Cortex of kidney (tissue), 1 donor: ENCODE measurements at places on chromosomes 3 and 15.

DNA sequence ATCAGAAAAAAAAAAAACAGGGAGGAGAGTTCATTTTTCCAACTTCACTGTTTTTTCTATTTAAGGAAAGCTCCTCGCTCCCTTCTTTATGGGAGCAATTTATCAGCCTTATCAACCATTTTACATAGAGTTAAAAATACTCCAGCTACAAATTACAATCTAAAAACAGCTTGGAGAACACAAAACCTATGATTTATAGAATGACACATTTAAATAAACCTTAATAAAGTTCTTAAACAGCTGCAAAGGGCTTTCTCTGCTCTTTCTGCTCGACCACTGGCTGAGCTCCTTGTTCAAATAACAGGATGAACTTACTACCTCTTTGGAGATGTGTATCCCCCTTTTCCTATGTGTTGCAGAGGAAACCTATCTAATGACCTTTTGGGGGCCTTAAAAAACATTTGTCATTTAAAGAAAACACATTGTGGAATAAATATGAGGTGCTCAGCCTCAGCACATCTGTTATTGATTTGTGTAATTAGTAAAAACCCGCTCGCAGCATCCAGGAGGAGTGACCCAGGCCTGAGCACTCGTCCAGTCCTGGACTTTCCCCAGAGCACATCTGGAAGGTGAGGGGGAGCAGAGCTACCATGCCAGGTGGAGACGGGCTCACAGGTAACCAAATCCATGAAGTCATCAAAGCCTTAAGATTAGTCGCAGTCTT, 231.2 kb downstream of the ATP8B4 start:
- DNase-seq: no peak

GRCh38 chr3:31166249-31166885, 271.9 kb upstream of the GADL1 start:
- DNase-seq: no peak

- no peak for DNase-seq
Measured at GRCh38 chr3:185549122-185549521, 3.3 kb downstream of the LIPH start.

DNA sequence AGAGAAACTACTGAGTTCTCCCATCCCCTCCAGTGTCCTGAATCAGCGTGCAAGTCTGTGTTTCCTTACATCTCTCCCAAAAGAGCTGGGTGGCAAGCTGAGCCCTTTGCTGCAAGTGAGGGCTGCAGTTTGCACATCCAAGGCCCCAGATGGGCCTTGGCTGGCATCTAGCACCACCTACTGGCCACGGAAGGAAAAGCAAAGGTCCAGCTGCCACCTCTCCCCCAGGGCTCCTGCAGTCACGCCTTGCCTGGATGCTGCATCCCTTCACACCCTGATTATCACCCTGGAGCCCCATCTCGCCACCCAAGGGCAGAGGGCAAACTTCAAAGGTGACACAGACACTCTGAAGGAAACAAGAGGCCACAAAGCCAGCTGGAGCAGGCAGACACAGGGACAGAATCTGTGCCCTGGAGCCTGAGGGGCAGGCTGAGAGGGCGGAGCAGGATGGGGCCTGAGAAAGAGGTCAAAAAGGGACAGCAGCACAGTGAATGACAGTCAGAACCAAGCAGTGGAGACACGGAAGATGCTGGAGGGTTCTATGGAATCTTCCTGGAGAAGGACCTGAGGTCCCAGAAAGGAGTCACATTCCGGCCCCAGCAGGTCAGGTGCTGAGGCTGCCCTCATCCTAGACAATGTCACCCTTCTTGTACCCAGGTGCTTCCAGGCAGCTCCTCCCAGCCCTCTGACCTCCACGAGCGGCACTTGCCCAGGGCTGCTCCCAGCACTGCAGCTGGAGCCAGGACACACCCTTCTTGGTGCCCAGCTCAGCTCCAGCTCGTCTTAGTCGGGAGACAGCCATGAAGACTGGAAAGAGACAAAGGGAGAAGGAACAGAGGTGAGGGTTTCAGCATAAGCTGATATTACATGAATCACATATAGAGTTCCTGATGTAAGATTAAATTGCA, 18.3 kb upstream of the NTRK3 start:
- DNase-seq: no peak

GRCh38 chr3:66442254-66443117, 58.3 kb downstream of the LRIG1 start:
- DNase-seq: no peak

GRCh38 chr3:158260392-158260791, 150.5 kb downstream of the RSRC1 start:
- DNase-seq: no peak

DNA sequence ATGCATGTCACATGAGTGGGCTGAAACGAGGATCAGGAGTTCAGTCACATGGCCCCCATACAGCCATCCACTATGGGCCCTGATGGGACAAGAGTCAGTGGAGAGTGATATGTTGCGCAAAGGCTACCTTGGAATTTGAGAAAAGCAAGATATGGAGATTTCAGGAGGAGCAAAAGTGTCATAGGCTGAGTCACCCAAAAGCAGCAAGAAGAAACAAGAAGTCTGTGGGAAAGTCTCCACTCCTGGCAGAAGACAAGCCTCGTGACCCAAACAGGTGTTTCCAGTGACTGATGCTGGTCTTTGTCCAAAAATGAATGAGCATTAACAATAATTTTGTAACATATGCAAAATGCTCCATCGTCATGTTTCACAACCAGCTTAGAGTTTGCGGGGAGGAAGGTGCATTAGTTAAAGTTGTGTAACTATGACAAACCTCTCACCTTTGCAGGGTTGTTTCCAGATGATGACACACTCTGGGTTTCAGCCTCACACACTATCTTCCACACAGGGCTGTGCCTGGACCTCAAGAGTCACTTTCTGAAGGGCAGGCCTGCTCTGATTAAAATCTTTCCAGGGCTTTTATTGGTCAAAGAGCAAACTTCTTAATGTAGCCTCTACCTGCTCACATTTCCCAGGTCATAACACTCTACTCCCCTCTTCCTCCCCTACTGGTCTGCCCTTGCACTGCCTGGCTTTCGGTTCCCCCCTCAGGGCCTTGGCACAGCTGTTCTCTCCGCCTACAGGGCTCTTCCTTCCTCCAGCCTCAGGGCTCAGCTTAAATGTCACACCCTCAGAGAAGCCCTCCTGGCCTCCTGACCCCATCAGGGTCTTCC, 3.9 kb upstream of the DNASE1L3 start:
- no peak for DNase-seq

DNA sequence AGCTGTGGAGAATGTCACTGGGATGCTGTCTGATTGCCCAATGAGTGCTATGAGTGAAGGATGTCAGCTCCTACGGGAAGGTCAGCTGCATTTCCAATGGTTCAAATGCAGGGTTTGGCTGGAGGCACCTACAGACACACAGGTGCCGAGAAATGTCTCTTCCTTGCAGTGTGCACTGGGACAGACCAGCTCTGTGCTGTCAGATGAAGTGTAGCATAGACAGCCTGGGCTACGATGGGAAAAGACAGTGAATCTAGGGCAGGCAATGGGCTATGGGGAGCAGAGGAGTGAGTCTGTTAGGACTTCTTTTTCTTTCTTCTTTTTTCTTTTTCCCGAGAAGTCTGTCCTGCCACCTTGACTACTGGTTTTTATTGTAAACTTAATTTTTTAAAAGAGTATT, 223.1 kb upstream of the EOMES start:
- no peak for DNase-seq

- DNase-seq: no peak
Measured at GRCh38 chr15:90451053-90451850, 63.2 kb downstream of the IQGAP1 start.

DNA sequence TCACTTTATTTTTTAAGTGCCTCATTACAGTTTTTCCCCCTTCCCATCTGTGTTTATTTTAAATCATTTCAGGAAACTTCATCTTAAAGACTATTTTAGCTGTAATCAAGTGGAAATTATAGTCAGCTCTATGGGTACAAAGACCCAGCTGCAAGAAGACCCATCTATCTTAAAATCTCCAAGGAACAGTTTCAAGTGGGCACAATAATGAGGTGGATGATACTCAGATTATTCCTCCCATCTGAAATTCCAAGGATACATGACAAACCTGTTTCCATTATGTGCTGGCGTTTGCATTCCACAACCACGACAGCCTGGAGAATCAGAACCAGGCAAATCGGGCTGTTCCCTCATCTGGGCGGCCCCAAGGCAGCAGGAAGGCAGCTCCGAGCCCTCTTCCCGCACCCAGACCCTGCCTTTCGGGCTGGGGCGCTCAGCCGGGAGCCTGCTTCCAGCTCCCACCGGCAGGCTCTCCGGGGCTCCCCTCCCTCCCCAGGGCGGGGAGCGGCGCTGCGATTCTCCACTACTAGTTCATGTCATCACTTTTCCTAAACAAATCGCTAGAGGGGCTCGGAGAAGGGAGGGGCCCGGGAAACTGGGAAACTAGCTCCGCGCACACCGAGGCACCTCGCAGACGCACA, at the start of gene MGLL:
Gene MGLL, minus strand, starts transcription at position 475 of the 641 bp plus-strand sequence. Its CDS starts 197 bp downstream, at position 278.
- DNase-seq: no peak

- no peak for DNase-seq
Measured at GRCh38 chr15:73051391-73051806, 864 bp upstream of the NEO1 start.

DNA sequence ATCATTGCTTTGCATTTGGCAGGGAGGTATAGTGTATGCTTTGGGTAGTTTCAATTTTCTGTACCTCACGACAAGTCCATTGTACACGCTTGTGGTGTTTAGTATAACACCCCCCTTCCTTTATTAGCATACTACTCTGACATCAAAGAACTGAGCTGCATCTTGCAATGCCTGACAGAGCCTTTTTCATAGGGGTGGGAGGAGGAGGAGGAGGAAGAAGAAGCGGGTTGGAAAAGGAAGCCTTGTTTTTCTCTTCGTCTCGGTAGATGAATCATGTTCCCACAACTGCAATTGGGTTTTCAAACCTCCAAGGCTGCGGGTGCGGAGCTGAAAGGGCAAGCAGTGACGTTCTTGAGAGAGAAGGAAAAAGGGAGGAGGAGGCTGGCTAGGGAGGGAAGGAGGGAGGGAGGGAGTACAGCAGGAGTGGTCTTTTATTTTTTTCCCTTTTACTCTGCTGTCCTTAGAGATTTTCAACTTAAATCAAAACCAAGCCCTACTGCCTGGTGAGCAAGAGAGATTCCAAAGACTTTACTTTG, 175.7 kb downstream of the KLHL25 start:
- DNase-seq: no peak

GRCh38 chr3:157785102-157785826, 282.0 kb upstream of the VEPH1 start:
- no peak for DNase-seq

DNA sequence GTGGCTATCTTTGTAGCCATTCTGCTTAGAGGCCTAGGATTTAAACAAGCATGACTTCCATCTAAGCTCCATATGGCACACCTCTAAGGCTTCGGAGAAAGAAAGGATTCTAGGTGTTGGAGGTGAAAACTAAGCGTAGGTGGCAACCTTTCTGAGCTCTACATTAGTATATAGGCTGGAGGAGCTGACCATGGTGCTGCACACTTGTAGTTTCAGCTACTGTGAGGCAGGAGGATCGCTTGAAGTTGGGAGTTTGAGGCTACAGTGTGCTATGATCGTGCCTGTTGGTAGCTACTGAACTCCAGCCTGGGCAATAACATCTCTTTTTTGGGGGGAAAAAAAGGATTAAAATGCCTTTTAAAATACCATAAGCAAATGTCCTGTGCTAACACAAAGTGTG, 7.4 kb downstream of the EAF1 start:
- DNase-seq: no peak

GRCh38 chr3:158642005-158642404, 2.3 kb upstream of the GFM1 start:
- no peak for DNase-seq

DNA sequence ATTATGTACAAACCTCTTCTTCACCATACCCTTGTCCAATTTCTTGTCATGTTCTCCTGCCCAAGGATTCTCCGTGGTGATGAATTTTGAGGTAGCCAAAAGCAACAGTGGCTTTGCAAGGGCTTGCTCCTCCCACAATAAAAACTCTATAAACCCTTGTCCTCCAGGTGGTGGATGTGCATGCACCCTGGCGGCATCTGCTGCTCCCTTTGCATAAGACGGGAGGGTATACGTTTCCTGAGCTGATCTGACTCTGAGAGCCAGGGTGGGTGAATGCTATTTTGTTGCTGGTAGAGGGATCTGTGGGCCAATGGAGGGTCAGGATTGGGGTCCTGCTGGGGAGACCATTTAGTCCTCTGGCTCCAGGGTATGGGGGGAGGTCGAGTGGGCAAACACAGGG, 5.4 kb downstream of the DNAH1 start:
- DNase-seq: no peak

DNA sequence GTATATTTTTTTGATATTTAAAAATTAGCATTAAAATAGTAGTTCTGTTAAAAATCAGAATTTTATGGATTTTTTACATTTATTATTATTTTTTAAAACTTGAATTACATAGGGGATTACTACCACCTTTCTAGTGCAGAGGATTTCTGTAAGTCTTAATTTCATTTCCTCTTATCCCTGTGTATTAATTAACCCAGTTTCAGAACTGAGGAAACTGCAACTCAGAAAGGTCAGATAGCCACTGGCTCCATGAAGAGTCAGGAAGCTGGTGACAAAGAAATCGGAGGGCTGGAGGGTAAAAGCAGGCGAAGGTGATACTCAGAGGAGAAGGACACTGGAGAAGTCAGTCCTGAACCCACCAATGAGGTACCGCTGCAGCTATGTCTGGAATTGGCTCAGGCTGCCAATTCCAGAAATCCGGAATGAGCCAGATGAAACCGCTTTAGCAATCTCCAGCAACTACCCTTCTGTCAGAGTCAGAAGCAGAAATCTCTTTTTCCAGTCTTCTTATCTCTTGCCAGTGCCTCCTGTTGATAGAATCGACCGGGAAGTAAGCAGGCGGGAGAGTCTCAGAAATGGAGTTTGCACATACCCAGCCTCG, 308.5 kb downstream of the SV2B start:
- no peak for DNase-seq

GRCh38 chr3:107994181-107994580, 96.7 kb downstream of the CD47 start:
- no peak for DNase-seq

- no peak for DNase-seq
Measured at GRCh38 chr3:58176827-58177489, 33.8 kb downstream of the DNASE1L3 start.

DNA sequence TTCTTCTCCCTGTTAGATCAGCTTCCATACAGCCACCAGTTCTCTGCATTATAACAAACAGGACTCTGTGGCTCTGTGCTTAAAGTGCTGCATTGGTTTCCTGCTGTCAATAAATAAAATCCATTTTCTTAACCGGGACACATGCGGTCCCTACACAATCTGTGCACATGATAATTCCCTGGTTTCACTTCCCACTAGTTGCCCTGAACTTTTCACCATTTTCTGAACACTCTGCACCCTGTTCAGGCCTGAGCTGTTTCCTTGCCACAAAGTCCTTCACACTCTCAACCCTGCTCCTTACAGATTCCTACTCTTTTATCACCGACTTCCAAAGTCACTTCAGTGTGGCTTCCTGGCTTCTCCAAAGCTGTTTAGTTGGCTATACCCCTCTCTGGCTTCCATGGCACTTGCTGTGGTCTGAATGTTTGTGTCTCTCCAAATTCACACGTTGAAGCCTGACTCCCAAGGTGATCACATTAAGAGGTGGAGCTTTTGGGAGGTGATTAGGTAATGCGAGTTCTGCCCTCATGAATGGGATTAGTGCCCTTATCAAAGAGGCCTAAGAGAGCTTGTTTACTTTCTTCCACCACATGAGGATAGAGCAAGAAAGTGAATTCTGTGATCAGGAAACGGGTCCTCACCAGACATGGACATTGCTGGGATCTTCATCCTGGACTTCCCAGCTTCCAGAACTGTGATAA, 233.4 kb downstream of the CHST2 start:
- DNase-seq: no peak

- no peak for DNase-seq
Measured at GRCh38 chr3:125374501-125374995, 577 bp downstream of the ZNF148 start.
